ENCODE measurements at places on chromosomes 4 and X.

DNA sequence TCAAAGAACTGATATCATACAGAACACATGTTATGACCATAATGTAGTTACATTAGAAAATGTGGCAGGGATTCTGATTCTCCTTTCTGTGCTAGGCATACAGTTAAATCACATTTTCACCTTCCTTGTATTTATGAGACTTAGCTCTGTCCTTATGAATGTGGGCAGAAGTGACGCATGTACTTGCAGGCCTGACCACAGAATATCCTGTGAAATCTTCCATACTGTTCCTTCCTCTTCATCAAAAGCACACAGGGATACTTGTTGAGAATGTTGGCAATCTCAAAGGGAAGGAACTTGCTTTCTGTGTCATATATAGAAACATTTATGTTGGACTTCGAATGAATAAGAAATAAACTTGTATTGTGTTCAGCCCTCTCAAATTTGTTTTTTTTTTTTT lies 17.2 kb upstream of the MYOZ2 start:
- DNase-seq, result no peak

DNA sequence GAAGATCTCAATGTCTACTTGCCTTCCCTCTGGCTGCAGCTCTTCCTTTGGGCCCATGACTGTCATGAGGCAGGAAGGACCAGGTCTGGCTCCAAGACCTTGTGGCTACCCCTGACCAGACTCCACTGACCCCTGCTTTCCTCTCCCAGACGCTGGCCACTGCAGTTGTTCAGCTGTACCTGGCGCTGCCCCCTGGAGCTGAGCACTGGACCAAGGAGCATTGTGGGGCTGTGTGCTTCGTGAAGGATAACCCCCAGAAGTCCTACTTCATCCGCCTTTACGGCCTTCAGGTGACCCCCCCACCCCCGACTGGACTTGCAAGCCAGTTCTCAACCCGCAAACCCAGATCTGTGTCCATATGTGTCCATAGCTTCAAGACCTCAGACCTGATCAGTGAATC lies 535 bp downstream of the WAS start:
- DNase-seq, result no peak

DNA sequence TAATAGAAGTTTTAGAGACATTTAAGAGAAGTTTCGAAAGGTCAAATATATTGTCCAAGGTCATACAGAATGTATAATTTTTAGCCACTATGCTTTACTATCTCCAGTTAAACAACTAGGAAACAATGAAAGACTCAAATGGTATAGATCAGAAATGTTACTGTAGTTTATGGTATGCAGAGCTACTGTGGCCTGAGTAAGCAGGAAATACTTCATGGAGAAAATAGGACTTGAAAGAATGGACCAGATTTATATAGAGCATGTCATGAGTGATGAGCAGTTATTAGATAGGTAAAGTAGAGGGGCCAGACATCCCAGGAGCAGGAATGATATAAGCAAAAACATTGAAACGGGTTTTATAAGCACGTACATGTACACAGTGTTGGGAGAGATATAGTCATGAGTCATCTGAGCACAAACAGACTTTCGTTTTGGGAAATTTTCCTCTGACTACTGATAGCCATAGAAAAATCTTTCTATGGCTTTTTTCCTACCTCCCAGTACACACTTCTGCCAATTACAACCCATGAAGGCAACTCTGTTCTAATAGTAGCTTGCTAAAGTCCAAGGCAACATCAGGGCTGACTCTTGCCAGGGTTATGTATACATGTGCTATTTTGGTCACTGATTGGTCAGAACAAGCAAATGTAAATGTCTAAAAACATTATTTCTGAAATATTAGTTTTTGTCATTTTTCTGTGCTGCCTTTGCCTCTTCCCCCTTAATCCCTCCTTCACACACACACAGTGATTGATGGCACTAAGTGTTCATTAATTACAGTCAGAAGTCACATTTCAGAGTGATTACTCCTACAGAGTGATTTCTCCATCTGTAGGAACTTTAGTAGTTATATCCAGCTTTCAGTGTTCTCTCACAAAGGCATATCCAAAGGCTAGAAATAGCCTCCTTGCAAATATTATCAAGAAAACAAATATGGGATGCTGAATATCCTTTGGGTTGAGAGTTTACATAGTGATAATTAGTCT lies 198.7 kb downstream of the ENOX2 start:
- DNase-seq, result peak; percentile 68

DNA sequence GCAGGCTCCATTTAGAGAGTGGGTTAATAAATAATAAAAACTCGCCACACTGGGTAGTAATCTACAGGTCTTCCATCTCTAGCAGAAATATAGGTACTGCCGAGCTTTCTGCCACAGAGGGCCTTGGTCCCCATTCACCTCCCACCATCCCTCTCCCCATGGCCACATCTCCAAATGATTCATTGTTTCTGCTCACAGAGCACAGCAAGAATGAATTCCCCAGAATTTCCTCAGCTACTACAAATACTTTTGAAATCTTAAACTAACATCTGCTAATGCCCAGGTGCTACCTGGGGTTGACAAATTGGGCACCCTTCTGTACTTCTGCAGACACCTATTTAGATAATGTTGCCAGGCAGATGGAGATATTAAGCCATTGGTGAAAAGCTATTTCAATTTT lies 5.1 kb downstream of the PHEX start:
- no peak for DNase-seq

- DNase-seq, result no peak
Measured at GRCh38 chrX:4588893-4589292, 875.4 kb upstream of the PRKX start.

Data from EH (cell line).